ENCODE measurements at places on chromosomes 12 and 14.

GRCh38 chr12:39884616-39885125 lies 221.2 kb downstream of the SLC2A13 start:
- no peak for DNase-seq

DNA sequence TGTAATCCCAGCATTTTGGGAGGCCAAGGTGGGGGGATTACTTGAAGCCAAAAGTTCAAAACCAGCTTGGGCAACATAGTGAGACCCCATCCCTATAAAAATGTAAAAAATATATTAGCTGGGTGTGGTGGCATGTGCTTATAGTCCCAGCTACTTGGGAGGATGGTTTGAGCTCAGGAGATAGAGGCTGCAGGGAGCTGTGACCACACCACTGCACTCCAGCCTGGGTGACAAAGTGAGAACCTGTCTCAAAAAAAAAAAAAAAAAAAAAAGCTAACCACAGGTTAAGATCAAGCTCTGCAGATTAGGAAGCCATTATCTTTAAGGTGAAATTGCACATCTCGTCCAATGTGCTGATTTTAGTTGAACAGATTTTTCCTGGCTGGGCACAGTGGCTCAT lies 23.7 kb upstream of the CERS5 start:
- no peak for DNase-seq

DNA sequence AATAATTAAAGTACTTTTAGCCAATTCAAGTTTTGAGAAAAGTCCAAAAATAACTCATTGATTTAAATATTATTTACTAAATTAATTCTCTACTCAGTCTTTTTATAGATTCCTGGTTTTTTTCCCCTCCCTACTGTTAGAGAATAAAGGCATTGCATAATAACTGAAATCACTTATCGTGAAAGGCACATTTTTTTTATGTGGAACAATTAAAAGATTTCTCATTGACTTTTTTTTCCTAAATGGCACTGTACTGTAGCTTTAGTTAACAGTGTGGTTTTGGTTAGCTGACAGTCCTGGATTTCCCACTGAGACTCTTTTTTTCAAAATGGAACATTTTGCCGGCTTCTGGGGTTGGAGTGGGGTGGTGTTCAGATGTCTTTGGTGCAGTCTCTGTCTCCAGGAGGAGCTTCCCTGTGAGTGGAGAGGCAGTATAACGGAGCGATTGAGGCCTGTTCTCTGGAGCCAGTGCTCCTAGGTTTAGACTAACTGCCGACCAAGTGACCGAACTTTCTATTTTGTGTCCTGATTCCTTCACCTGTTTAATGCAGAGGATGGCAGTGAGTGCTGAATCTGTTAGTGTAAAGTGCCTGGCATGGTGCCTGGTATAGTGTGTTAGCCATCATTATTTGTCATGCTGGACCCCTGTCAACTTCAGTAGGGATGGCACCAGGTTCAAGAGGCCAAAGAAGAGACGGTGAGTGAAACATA lies 117.7 kb downstream of the ADCK1 start:
- no peak for DNase-seq

- no peak for DNase-seq
Observed at GRCh38 chr12:24760606-24761378, 188.1 kb downstream of the BCAT1 start.

DNA sequence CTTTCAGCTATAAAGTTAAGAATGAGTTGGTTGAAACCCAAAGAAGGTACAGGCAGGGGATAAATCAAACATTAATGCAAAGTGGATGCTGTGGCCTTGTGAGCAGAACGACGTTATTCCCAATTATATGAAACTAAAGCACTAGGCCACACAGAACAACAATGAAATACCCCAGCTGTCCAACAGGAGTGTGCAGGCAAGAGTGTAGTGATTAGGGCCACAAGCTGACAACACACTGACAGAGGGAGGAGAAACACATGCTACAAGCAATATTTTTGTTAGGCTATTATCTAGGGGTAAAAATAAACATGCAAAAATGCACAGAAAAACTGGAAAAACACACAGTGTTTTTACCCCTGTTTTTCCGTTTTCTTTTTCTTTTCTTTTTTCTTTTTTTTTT lies 15.0 kb downstream of the MAP3K9 start:
- no peak for DNase-seq

GRCh38 chr12:55983232-55983842 lies 9.5 kb downstream of the RAB5B start:
- DNase-seq, result no peak

- no peak for DNase-seq
Observed at GRCh38 chr12:10339053-10339840, 31.6 kb downstream of the KLRD1 start.

GRCh38 chr12:106461730-106462129 lies 104.2 kb downstream of the POLR3B start:
- DNase-seq, result no peak

DNA sequence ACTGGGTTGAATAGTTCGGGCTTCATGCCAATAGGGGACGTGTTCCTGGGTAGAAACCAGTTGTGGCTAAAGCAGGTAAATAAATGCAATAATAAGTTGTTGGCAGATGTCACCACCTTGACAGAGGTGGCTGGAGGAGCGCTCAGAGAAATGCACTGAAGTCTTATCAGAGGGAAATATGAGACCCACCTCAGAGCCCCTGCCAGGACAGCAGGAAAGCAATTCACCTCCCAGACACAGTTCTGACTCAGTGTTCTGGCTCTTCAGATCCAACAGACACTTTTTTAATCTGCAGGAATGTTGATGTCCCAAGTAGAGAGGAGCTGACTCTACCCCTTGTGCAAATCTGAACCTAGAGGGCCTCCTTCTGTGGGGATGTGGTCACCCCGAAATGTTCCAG lies 687.1 kb upstream of the FBXO33 start:
- DNase-seq, result no peak

GRCh38 chr14:61262082-61262481 lies 19.1 kb downstream of the TMEM30B start:
- DNase-seq, result no peak

GRCh38 chr12:75982979-75983660 lies 48.5 kb downstream of the PHLDA1 start:
- DNase-seq, result no peak

DNA sequence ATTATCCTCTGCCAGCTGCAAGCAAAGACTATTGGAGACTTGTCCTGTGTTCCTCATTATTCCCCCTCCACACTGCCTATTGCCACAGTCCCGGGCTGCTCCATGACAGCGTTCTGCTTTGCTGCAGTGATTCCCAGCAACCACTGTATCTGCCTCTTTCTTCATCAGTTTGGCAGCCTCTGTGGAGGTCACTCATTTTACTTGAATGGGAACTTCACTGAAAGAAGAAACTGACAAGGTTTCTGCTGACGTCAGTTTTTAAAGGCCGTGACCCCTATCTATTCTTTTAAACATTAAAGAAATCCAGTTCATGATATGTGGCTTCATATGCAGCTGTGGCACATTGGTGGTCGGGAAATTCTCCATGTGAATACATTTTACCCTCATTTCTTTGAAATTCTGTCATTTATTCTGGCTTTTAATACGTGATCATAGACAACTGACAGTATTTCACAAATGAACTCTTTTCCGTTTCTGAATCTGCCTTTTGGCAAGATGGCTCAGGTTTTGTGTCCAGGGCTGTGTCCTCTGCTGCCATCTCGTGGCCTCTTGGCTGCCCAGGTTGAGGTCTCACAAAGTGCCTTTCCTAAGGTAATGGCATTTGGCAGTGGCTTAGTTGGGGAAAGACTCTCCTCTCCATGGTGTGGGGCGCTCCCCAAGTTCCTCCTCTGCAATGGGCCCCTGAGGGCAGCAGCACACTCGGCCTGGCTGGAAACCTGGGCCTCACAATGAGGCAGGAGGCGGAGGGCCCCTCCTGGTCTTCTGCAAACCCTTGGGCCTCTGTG lies 5.8 kb downstream of the TMEM253 start:
- DNase-seq, result peak; percentile 67

DNA sequence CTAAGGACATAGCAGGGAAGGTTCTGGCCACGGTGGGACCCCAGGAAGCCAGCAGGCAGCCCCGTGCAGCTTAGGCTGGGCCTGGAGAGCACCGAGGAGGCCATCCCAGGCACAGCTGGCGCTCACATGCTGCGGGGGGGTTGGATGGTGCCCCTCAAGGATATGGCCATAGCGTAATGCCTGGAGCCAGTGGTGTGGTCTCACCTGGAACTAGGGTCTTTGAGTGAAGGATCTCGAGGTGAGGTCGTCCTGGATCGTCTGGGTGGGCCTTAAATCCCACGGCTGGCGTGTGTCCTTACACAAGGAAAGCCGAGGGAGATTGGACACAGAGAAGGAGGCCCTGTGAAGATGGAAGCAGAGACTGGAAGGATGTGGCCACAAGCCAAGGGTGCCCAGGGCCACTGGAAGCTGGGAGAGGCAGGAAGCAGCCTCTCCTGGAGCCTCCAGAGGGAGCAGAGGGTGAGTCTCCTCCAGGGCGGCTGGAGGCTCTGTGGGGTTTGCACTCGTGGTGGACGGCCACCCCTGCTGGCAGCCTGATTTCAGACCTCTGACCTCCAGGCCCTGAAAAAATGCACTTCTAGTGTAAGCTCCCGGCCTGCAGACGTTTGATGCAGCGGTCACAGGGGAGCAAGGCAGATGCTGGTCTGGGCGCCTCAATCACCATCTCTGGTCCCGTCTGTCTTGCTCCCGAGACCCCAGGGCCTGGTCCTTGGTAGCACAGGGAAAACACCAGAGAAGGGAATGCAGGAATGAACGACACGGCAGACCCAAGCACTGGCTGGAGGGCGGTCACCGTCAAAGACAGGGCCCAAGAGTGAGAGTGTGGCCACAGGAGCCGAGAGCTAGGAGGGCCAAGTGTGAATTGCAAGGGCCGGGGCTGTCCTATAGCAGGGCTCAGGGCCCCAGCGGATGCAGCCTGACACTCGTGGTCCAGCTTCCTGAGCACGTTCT lies 218.6 kb downstream of the KIF26A start:
- no peak for DNase-seq

DNA sequence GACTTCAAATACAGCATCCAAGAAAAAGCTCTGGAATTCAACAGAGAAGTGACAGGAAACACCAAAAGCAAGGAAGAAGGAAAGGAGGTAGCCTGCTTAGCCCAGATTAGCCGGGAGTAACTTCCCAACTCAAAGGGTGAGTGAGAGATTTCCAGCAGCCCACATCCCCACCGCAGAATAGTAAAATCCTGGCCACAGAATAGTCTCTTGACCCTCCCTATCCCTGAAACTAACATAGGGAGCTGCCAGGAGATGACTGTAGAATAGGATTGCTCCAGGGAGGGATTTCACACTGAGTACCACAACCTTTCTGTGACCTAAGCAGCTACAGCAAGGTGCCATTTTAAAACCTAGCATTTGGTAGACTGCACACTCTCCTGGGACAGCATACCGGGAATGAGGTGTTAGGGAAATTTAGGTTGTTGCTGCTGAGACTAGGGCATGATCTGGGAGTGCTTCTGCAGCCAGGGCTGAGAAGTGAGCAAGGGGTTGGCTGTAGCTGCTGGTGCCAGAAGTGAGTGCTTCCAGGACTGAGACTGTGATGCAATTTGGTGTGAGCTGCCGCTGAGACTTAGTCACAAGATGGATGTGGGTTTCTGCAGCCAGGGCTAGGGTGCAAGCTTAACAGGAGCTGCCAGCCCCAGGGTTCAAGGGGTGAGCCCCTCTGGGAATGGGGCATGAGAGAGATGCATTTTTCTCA lies 66.0 kb downstream of the TMTC3 start:
- no peak for DNase-seq

DNA sequence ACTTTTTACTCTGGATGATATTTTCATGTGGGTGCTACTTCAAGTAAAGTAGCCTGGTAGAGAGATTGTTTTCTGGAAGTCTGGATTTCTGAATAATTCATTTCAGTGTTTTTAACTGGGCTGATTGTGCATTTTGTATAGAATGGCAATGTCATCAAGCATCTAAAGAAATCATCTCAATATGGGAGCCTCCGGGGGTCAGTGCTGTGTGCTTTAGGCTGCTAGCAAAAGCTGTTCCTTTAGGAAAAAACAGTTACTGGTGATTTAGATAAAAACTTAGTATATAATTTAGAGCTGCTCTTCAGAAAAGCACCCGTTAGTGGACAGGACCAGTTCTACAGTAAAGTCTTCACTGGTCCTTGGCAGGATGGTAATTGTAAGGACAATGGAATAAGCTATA lies 5.1 kb downstream of the UBE3B start:
- no peak for DNase-seq

DNA sequence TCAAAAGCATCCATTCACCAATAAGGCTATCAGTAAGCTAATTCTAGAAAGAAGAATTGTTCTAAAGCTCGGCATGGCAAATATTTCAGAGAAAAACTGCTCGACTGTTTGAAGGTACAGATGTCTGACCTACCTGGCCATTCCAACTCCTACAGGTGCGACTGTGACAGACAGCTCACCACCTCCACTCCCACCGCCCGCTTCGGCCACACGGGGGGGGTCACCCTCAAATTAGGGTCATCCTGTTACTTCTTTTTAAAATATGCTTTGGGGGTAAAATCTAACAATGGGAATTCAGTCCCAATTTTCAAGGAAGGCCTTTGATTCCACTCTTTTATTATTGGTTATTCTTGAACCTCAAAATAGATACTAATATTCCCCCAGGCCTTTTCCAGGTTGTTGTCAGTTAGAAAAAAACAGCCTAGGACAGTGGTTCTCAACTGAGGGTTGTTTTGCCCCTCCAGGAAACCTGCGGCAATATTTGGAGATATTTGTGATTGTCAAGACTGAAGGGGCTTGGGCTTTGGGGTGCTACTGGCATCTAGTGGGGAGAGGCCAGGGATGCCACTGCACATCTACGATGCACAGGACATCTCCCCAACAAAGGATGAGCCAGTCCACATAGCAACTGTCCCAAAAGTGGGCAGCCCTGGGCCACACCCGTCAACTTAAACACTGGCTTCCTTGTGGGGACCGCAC lies 81.2 kb downstream of the BCL11B start:
- no peak for DNase-seq

GRCh38 chr14:29536886-29537511 lies 390.6 kb downstream of the PRKD1 start:
- peak; percentile 2 for DNase-seq

DNA sequence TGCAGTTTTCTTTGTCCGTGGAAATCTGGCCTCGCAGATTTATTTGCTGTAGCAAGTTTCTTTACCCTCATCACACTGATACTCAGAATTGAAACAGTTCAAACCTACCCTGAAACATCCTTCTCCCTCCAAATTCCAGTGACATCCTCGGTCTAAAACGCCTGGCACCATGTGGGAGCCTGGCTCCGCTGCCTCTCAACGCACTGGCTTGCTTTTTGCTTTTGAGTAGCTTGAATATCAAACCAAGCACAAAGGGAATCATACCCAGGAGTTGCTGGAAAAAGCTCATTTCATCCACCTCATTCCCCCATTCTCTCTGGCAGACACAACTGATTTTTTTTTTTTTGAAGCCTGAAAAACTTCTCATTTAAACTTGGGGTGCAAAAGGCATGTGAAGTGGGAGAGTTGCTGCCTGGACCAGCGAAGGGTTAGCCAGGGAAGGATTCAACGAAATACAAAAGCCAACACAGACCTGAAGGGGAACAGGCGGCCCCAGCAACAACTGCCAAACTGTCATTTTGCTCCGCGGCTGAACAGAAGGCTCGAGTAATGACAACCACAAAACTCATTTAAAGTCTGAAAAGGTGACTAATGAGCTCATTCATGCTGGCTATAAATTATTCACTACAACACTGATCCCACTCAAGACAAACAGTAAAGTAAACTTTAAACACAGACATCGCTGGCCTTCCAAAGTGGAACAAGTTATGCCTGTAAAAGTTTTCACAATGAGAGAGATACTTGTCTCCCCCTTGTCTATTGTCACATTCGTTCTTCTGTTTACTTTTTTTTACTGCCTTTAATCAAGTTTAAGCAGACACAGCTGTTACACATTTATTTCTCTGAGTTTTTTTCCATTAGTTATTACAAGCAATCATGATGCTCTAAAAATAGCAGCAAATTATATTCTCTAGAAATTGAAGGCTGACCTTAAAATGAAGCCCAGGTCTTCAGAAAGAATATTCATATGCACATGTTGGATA lies 12.5 kb upstream of the FOXN3 start:
- DNase-seq, result no peak

GRCh38 chr12:93419388-93420034 lies 22.2 kb downstream of the UBE2N start:
- no peak for DNase-seq
